ENCODE measurements at places on chromosomes 6 and 20. TPM values are rescaled to one million over a fixed set of nuclear protein-coding genes. Genes with fewer than 3 reads are reported as not detected.

DNA sequence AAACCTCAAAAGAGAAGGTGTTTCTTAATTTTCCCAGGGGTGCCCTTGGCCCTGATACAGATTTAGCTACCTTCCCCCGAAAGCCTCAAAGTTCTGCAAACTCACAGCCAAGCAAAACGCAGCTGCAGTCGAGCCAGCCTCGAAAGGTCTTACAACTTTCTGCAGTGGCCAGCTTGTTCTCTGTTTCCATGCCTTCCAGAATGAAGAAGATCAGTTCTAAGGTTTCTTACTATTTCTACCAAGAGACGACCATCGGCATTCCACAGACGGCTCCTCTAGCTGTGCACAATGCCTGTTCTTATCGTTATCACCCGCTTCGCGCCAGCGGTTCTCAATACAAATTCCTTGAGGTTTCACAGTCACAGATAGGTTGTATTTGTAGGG lies 28.5 kb upstream of the CCR6 start:
- no peak for DNase-seq

GRCh38 chr20:17810847-17811627 lies 111.3 kb downstream of the BANF2 start:
- DNase-seq = no peak

DNA sequence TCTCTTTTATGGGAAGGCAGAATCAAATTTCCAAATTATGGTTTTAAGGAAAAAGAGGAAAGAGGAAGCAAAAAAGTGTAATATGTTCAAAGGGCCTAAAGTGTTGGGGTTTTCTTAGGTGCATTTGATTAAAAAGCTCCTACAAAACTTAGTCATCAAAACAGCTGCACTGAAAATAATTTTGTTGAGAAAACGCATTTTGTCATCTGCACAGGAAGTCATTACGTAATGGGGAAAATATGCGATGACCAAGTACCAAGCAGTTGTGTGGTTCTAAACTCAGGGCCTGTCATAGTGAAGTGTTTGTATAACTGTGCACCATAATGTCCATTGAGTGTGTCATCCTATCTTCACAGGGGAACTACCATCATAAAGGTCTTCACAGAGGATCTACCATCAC lies 15.6 kb downstream of the HAO1 start:
- DNase-seq = peak; percentile 93

DNA sequence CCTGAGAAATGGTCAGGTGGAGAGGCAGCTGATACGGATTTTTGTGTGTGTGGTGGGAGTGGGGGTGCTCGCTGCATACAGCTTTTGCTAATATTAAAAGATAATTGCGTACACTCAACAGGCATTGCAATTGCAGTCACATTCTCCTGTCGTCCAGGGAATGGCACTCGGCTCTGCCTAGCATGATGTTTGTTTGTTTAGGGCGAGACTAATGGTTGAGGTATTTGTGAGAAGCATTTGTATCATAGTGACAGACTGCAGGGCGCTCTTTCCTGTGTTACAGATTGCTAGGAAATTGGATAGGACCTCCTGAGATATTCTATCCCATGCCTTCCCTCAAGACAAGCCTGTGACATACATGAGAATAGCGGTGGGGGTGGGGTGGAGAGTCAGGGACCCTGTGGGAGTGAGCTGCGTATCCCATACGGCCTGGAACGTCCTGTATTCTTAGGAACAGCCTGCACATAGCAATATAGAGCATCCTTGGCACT lies 207.4 kb downstream of the SOX4 start:
- peak; percentile 18 for DNase-seq

The EYA4 gene
- polyA plus RNA-seq = not detected

The MSH5 gene
- polyA plus RNA-seq = 2.0 TPM

DNA sequence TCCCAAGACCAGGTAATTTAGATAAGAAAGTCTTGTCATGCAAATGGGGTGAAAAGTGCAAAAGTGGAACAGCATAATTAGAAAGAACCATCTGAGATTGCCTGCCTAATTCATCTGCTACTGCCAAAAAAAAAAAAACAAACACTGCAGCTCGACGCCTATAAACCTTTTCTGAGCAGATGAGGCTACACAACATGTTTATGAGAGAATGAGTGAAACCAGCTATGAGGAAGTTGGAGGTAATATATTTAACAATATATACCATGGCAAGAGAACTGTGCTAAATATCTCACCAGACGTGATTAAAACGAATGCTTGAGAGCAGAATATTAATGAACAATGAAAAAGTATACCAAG lies 50.0 kb downstream of the LAMA4 start:
- DNase-seq = peak; percentile 60

The PGC gene
- polyA plus RNA-seq = not detected

The SYNCRIP gene
- 150 TPM for polyA plus RNA-seq

DNA sequence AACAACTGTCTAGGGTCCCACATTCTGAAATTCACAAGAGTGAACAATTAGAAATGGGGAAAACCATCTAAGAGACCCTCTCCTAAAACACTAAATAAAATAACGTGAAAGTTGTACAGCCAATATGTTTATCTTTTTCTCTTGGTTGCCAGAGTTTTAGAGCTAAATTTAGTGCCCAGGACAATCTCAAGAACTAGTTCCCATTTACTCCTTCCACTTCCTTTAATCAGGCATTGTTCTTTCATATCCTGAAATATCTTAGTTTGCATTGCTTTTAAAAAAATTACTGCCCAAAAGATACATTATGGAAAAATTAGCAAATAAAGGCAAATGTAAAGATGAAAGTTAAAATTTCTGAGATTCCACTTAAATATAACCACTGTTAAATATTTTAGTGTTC lies 33.1 kb upstream of the UBR2 start:
- no peak for DNase-seq

- no peak for DNase-seq
These were observed 41.3 kb upstream of the PLCB4 start for GRCh38 chr20:9027626-9028025.

GRCh38 chr6:144782634-144783033 lies 497.5 kb downstream of the UTRN start:
- no peak for DNase-seq

- no peak for DNase-seq
These were observed 142.5 kb upstream of the HDDC2 start for GRCh38 chr6:125444006-125444923.

DNA sequence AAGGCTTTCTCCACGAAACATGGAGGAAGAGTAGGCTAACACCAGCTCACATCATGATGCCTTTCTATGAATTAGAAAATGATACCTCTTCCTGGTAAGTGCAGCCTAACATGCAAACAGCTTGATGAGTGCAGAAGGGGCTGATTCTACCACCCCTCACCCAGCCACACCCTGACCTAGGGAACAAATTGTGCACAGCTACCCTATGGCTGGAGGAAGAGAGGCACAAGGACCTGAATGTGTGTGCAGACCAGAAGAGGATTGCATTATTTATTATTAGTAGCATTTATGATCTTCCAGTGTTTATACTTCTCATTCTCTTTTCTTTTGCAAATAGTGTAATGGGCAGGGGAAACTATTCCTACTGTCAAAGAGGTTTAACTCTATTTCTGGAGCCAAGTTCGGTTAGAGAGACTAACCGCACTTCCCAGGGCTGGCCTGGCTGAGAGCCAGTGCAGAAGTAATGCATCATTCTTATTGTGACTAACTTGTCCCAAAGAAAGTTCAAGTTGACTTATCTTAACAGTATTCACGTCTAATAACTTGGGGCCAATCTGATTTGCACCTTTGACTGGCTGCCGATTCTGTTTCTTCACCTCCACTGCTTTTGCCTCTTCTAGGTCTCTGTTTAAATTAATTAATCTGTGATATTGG lies 237.5 kb downstream of the CD83 start:
- peak; percentile 90 for DNase-seq

DNA sequence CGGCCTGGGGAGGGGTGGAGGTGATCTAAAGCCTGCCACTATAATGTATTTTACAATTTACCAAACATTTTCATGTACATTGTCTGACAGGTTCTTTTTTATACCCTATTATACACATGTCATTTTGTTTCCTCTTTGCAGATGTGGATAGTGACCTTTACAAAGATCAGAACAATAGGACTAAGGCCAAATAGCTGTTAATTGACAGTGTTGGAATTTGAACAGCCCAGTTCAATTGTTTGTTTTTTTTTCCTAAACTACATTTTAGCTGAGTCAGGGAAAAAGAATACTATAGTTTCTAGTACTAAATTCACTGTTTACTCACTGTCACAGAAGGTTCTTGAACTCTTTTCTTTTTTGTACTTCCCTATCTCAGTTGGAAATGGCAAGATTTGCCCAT lies 40.2 kb downstream of the PGM3 start:
- no peak for DNase-seq

GRCh38 chr20:53328961-53329360 lies 264.7 kb downstream of the ZNF217 start:
- peak; percentile 15 for DNase-seq

The SLC4A11 gene
- polyA plus RNA-seq = 1.2 TPM

DNA sequence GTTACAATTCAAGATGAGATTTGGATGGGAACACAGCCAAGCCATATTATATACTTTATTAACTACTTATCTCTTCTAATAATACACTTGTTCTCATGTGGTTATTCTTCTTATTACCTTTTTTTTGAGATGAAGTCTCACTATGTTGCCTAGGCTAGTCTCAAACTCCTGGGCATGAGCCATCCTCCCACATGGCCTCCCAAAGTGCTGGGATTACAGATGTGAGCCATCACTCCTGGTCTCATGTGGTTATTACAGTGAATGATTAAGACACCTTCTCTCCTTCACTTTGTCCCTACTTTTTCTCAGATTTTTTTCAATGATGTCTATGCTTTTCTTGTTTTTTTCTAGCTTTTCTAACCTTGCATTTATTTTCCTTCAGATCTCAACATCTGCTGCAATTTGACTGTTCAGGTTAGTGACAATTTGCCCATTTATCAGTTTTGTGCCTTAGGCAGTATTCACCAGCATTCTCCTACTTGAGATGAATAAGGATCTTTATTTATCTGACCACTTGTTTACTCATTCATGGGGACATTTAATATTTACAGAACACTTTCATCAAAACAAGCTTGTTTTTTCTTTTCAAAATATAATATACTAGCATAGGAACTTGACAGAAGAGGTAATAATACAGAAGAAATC lies 105.7 kb downstream of the SLC16A10 start:
- no peak for DNase-seq

The ARFGEF3 gene
- polyA plus RNA-seq = 0.06 TPM

GRCh38 chr20:35347011-35347410 lies 54.8 kb upstream of the FAM83C start:
- DNase-seq = no peak

DNA sequence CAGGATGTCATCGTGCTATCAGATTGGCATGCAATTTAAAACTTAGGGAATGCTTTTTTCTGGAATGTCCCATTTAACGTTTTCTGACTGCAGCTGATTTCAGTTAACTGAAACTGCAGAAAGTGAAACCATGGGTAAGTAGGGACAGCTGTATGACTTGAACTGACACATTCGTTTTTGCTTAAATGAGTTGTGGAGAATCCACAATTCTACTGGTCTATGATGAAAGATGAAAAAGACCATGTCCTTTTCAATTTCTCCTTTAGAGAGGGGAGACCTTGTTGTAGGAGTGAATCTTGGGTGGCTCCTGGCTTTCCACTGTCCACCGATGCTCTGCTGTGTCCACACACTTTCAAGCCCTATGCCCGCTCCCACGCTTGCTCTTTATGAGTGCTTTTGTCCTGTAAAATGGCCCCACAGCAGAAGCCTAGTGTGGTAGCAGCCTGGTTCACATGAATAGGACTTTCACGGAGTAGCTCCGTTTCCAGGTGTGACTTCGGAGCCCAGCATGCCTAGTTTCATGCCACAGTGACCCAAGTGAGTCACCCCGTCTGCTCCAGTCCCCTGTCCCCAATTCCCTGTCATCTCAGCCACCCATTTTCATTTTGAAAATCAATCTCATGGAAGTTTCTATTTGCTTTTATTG lies 21.9 kb downstream of the DYNLT1 start:
- no peak for DNase-seq

The SRC gene
- polyA plus RNA-seq = 17.0 TPM

The SPATA2 gene
- 4.2 TPM for polyA plus RNA-seq

DNA sequence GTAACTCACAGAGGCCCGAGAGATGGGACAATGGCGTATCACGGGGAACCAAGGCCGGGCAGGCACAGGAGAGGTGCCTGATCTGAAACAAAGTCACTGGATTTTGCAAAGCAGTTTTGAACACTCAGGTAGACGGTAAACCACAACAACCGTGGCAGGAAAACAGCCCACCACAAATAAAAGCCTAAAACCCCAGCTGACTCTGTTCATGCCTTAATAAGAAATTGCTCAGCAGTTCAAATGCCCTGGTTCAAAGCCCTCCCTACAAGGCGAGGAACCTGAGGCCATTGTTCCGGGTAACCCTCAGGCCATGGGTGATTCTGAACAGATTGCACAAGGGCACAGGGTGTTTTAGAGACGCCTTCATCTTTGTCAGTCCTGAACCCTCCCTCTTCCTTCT lies 114.2 kb downstream of the MAP3K7 start:
- no peak for DNase-seq

DNA sequence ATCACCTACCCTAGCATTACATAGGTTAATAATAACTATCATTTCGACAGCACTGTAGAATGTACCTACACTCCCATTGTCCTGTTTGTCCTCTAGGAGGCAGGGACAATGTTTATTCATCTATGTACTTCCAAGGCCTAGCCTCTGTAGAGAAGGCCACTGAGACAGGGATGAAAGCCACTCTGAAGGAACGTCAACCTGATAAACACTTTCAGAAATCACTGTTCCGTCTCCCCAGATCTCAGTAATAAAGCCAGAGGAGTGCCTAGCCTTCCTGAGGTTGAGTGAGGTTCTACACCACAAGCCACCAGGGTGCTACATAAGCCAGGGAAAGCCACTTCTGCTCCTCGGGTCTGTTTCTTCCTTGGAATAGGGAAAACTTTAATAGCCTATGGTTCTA lies 44.8 kb downstream of the POPDC3 start:
- DNase-seq = peak; percentile 57

The GSTA2 gene
- not detected for polyA plus RNA-seq

- DNase-seq = peak; percentile 49
These were observed 204.8 kb downstream of the TFAP2A start for GRCh38 chr6:10210052-10210451.

DNA sequence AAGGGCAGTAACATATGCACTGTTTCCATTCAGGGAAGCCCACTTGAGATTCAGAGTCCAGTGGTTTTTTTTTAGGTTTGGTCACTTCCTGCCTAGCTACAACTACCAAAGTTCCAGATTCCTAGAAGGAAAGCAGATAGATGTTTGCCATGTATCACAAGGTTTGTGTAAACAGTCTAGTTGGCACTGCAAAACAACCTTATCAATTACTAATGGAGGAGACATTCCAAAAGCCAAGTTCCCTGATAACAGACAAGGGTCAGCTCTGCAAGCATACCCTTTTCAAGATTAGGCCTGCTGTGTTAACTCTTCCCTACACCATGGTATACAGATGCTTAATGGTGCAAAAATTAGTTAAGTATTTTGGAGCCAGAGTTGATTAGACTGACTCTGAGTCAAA lies 141.3 kb upstream of the GLP1R start:
- DNase-seq = no peak

DNA sequence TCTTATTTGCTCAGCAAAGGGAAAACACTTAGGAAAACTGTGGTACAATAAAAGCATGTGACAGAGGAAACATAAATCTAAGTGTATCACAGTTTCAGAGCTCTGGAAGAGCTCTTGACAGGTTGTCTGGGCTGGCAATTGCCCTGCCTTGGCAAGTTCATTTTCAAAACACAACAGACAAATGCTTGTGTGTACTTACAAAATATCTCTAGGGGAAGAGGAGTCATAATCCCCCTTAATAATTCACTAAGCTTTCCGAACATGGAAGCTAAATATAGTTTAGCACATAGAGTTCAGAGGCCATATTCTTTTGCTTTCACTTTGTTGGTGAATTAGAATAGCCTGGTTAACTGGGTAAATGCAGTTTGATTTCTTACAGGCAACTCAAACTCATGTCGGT lies 211.6 kb upstream of the THEMIS start:
- no peak for DNase-seq

The TUBB1 gene
- polyA plus RNA-seq = 0.09 TPM
